ENCODE measurements at places on chromosomes 11 and 22. TPM values are rescaled to one million over a fixed set of nuclear protein-coding genes. Genes with fewer than 3 reads are reported as not detected.

PAFAH1B2 gene
- 78.1 TPM for total RNA-seq

- no peak for DNase-seq
Observed at GRCh38 chr11:62242021-62242420, at the start of gene SCGB1D2. SCGB1D2 (plus strand) TSS chr11:62242239; CDS start chr11:62242308, 69 bp downstream.

- DNase-seq: no peak
Observed at GRCh38 chr11:35841733-35842132, 102.1 kb upstream of the LDLRAD3 start.

GRCh38 chr11:47248664-47249377, at the start of gene ACP2:
ACP2 (minus strand) TSS chr11:47248814; CDS start chr11:47248789, 25 bp downstream.
- DNase-seq: peak; percentile 96

MRGPRE gene
- 0.31 TPM for total RNA-seq

LRP4 gene
- 5.0 TPM for total RNA-seq

DNA sequence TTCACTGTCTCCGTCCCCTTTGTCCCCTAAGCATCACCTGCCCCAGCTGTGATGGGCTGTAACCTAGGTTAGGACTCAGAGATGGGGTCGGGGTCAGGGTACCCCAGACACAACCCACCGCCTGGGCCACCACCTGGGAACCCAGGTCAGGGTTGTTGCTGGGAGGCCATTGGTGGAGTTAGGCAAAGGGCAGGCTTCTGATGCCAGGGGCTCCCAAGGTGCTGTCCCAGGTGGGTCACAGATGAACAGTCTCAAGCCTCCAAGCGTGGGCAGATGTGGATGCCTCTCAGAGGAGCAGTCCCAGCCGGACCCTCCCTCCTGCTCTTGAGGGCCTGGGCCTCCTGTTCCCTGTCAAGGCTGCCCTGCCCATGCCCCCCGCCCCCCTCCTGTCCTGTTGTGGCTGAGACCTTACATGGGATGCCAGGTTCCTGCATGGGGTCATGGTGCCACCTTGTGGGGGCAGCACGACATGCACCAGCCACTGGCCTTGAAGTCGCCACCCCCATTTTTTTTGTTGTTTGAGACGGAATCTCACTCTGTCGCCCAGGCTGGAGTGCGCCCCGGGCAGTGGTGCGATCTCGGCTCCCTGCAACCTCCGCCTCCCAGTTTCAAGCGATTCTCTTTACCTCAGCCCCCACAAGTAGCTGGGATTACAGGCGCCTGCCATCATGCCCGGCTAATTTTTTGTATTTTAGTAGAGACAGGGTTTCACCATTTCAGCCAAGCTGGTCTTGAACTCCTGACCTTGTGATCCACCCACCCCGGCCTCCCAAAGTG, 12.1 kb downstream of the GATD1 start:
- DNase-seq: no peak
